ELR (cell line): ENCODE measurements at places on chromosomes 4 and X.

DNA sequence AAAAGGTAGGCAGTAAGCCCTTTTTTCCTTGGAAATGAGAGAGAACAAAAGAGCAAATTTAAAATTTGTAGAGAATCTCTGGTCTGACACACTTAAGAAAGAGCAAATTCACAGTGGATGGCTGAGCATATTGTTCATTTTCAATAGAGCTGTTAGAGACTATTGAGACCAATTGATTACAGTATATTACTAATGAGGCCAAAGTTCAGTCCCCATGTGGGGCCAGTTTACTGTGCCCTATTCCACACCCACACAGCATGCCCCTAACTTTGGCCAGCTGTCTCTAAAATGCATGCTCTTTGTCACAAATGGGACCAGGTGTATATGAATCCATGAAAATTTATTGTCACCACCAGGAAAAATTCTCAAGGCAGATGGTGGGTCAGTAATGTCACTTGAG is 470.5 kb downstream of the PCDH7 start:
- DNase-seq: no peak

DNA sequence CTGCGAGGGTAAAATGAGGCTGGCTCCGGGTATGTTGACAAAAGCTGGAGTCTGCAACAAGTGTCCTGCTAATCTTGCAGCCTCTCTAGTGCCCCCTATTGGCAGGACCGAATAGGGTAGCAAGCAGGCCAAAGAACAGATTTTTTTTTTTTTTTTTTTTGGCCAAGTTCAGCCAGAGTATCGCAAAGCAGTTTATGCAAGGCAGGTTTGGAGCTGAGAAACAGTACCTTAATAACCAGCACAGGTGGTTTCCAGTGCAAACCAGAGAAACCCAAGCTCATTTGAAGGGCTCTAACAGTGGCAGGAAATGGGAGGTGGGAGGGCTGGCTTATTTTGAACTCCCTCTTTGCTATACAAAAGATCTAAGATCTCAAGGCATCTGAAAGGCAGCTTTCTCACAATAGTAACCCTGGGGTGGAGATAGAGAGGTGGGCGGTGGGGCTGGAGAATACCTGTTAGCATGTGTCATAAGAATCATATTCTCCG is 38.2 kb upstream of the OCIAD2 start:
- no peak for DNase-seq

GRCh38 chr4:8039853-8040252 is 100.2 kb upstream of the AFAP1 start:
- no peak for DNase-seq

- no peak for DNase-seq
Measured at GRCh38 chr4:1868293-1868692, 2.9 kb upstream of the NSD2 start.

DNA sequence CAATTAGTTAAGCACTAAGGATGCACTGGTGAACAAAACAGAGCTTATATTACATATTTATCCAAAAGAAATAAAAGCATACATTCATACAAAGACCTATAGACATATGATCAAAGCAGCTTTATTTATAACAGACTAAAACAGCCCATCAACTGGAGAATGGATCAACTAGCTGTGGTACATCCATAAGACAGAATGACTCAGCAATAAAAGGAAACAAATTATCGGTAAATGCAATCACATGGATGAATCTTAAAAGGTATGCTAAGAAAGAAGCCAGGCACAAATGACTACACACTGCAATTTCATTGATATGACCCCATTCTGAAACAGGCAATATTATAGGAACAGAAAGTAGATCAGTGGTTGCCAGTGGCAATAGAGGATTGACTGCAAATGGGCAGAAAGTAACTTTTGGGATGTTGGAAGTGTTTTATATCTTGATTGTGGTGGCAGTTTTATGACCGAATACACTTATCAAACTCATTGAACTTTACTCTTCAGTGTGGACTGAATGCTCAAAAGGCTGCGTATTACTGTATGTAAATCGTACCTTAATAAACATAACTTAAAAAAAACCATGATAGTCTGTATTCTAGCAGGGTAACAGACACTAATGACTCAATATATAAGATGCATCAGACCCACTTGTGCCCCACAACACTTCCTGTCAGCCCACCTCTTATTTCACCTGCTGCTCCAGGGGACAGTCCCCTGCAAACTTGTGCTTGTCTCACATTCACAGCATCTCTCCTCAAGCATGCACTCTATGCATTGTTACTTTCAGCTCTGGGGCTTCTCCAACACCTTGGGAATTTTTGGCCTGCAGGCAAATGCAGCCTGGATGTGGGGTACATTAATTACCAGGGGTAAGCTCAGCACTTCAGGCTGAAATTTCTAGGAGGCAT is 59.1 kb downstream of the MID1IP1 start:
- no peak for DNase-seq

DNA sequence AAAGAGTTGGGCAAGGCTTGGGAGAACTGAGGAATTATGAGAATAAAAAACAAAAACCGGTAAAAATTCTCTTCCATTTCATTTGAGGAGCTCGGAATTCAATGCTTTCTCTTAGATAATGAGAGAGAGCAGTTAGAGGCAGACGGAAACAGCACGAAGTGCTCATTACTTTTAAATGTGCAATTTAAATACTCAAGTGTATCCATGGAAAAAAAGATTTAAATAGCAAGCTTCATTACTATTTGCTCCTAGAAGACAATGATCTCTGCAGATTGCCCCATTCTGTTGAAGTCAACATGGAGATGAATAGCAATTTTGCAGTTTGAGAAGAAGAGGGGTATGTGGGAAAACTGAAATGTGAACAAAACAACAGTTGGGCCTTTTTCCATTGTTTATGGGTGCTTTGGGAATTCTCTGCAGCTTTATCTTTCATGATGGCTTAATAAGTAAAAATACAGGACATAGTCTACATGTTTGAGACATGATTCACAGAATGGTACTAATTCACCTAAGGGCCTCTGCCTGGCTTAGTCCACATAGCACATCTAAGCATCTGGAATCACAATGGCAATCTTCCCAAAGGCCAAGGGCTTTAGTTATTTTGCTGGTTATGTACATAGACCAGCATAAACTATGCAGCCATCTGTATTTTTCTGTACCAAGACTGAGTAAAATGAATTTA is 512.7 kb upstream of the FAT1 start:
- peak; percentile 59 for DNase-seq

DNA sequence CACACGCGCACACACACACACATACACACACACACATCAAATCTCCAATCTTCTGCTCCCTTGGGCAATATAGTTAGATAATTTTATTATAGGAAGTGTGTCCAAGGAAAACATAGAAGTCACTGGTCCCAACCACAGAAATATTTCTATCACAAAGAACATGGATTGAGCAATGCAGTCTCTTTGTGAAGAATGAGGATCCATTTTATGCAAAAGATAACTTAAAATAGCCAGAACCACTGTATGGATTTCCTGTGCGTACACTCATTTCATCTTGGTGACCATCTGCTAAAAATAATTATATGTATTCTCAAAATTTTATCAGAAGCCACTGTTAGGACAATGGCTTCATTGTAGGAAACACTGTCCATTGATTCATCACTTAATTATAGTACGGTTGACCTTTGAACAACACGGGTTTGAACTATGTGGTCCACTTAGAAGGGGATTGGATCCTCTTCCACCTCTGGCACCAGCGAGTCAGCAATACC is 169.6 kb upstream of the MXRA5 start:
- peak; percentile 51 for DNase-seq

DNA sequence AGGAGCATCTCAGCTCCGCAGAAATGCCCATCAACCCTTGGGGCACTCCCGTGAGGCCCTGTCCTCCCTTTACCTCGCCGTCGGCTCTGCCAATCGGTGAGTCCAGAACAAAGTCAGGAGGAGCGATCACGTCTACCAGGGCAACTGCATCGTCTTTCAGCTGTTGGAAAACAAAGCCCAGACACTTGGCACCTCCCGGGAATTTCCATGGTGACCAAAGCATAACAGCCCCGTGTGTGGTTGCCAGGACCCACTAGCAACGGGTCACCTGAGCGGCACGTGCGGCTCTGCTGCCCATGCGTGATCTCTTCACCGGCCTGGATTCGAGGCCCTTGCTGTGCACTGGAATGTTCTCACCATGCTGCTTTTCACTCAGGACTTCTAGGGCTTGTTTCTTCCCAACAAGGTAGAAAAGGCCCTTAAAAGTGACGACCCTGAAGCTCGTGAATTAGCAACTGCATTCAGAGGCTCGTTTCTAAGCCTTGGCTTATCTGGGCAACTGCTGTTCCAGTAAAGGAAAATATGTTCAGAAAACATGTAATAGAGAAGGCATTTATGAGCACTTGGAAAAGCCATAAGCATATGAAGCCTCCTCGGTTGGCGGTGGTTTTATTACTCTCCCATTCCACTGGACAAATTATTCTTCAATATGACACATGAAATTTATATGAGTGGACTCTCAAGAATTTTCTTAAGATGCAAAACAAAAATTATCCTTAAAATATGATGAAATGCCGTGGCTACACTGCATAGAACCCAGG is 69.5 kb downstream of the ACOX3 start:
- no peak for DNase-seq

DNA sequence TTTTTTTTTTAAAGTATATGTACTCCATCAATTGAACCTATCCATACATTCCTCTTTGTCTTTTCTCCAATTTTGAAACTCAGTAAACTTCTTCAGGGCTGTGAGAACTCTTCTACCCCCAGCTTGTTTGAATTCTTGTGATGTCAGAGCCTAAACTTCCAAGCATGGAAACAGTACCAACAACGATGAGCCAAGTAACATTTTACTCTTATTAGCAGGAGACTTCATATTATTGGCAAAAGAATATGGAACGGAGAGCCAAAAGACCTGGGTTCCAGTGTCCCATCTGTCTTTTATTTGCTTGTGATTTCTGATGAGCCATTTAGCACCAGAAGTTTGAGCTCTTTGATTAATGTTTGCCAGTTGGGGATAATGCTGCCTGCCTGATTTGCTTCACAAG is 5.3 kb downstream of the DIAPH2 start:
- DNase-seq: no peak

DNA sequence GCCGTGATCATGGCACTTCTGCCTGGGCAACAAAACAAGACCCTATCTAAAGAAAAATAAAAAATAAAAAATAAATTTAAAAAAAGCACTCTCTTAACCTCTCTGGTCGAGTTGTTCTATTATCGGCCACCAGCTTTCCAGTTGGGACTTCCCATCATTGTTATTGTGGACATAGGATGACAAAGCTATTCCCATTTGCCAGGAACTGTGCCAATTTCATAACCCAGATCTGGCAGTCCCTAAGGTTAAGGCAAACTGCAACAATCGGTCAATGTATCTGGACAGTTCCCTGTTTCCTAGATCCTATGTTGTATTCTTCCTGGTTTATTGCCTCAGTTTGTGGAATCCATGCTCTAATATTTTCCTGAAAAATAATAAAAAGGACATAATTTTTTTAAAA is 17.8 kb upstream of the ANXA5 start:
- DNase-seq: no peak

- DNase-seq: peak; percentile 6
Measured at GRCh38 chr4:183300070-183300469, 20.0 kb downstream of the CLDN22 start.

- DNase-seq: no peak
Measured at GRCh38 chr4:105189855-105190650, 43.4 kb downstream of the TET2 start.

GRCh38 chrX:44062840-44063239 is 89.7 kb upstream of the NDP start:
- DNase-seq: peak; percentile 13
